AG04450 (cell line): ENCODE measurements at places on chromosomes 7 and 10. TPM values are rescaled to one million over a fixed set of nuclear protein-coding genes. Genes with fewer than 3 reads are reported as not detected.

GRCh38 chr7:16657656-16658279, 11.8 kb downstream of the BZW2 start:
- DNase-seq = peak; percentile 85

GRCh38 chr10:11320809-11321520, 290.5 kb downstream of the USP6NL start:
- DNase-seq = no peak

DNA sequence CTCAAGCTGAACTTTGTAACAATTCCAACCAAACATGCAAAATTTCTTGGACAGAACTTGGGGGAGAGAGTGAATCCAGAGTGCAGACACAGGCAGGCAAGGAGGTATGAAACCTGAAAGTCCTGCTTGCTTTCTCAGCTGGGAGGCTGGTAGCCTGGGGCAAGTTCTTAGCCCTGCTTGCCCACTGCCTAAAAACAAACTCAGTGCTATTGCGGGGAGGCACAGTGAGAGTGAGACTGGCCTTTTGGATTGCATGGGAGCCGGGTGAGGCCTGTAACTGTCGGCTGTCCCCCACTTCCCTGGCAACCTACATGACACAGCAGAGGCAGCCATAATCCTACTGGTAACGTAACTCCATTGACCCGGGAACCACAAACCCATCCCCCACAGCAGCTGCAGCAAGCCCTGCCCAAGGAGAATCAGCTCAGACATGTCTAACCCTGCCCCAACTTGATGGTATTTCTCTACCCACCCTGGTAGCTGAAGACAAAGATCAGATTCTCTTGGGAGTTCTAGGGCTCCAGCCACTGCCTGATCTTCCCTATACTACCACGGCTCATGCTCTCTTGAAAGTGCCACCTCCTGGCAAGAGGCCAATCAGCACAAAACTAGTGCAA, 663.6 kb downstream of the GRM8 start:
- DNase-seq = no peak

DNA sequence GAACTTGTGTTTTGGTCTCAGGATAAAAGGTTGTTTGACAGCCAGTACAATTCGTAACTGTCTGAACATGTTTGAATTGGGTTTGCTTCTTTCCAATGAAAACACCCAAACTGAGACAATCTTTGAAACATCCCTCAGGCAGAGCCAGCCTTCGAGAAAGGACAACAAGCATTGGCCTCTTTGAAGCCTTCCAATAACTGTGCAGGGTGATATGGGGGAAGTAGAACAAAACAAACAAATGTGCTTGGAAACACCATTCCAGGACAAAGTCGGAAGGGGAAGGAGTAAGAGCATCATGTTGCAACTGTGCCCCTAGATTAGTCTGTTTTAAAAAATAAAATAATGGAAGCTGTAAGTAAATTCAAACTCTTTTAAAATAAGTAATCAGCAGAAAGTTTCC, 39.5 kb downstream of the IL2RA start:
- no peak for DNase-seq

DNA sequence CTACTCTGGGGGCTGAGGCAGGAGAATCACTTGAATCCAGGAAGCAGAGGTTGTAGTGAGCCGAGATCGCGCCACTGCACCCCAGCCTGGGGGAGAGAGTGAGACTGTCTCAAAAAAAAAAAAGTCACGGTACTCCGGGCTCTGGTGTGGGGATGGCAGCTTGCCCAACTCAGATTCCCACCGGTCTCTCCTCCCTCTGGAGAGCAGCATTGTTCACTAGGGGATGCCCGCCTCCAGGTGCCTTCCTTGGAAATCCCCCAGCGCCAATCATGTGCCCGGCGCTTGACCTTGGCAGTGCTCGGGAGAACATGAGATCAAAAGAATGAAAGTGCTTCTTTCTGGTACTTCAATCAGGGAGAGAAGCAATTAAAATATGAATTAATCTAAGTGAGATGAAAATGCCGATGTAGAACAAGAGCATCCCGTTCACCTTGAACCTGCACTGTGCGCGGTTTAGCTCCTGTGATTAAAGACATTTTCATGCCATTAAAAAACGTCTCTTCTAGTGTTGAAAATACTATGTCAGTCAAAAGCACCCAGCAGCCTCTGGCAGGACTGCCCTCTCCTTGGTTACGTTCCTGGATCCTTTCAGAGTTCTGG, 1127.3 kb upstream of the AUTS2 start:
- DNase-seq = no peak

DNA sequence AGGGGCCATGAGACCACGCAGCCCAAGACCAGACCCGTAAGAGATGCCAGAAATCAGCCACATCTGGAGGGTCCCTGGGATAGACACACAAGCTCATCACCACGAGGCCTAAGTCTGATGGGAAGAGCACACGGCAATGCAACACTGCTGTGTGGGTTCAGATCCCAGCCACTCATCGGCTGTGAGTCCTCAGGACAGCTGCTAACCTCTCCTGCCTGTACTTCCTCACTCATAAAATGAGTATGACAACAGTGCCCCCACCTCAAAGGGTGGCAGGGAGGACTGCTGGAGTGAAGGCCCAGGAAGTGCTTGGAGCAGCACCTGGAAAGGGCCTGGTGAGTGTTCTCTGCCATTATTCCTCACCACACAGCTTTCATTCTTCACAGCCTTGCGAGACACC, 60.9 kb downstream of the MAD1L1 start:
- no peak for DNase-seq

Gene SPDYE8
- polyA plus RNA-seq = 0.10 TPM in 1 of 2 replicates, not detected in the other

Gene BTBD16
- polyA plus RNA-seq = not detected in 2 replicates
